ENCODE measurements at places on chromosomes 7 and 10.
A peak's percentile ranks its signal among the peaks of the same experiment; 100 is the strongest.

- DNase-seq, result no peak
Observed at GRCh38 chr10:11719496-11720259, 22.5 kb upstream of the ECHDC3 start.

DNA sequence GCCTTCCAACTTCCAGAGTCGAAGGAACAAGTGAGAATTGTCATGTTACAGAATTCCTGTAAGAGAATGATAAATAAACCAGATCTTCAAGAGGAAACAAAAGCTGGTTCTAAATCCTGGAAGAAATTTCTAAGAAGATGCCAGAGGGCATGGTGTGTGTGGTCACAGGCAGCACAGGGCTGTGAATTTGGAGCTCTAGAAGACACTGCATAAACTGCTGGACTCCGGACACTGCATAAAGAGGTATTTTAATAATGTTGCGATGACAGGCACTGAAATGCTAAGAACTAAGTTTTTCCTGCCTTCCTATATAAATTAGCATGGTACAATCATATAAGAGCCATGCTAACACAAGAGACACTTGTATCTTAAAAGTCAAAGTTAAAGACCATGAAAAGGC, 86.0 kb downstream of the LARP4B start:
- no peak for DNase-seq

DNA sequence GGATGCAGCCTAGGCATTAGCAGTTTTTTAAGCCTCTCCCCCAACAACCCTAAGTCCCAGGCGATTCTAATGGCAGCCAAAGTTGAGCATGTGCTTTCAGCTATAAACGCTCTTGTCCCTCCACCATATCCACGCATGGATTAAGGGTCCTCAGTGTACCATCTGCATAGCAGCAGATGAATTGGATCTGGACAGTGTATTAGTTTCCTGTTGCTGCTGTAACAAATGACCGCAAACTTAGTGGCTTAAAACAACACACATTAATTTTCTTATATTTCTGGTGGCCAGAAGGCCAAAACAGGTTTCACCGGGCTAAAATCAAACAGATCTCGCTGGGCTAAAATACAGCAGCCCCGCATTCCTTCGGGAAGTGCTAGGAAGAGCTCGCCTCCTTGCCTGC, 13.1 kb downstream of the TSPAN33 start:
- DNase-seq, result no peak

GRCh38 chr7:151694828-151695580, 175.3 kb upstream of the RHEB start:
- DNase-seq, result no peak

DNA sequence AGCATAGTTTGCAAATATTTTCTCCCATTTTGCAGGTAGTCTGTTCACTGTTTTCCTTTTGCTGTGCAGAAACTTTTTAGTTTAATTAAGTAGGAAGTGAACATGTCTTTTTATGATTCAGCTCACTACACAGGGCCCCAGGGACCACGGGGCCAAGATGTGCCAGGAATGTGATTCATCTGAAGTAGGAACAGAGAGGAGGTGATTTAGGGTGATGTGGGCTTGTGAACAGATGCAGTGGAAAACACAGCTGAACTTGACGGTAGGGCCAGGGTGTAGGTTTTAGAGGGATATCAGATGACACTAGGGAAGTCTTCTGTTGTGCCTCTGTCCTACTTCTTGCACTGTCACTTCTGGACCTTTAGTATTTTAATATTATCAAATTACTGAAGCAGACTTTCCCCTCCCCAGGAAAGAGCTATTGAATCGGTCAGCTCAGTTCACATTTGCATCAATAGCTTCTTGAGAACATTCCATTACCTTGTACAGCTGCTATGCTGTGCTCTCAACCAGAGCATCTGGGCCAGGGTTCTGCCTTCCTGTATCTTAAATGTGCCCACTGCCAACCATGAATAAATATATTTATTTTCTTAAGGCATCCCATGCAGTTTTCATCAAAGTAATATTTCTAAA, 96.9 kb downstream of the OSBPL3 start:
- DNase-seq, result peak; percentile 89

DNA sequence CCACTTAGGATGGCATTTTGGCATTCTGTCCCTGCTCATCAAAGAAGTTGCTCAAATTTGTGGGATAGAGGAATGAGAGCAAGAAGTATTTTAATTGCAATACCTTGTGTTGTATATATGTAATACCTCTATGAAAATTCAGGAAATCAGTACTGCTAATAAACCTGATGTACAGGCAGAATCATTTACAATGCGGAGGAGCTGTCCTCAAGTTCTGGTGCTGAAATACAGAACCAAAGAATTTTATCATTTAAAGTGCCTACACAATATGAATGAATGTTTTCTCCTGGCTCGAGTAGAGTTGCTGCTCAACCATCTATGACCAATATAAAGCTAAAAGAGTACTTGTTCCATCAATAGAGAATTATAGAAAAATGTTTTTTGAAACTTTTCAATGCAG, 305.8 kb downstream of the PLXNA4 start:
- no peak for DNase-seq

- DNase-seq, result no peak
Observed at GRCh38 chr10:101228966-101229265, 347 bp downstream of the LBX1 start.

GRCh38 chr10:11687779-11688447, 54.3 kb upstream of the ECHDC3 start:
- no peak for DNase-seq

GRCh38 chr10:129161150-129161549, 305.9 kb upstream of the MGMT start:
- peak; percentile 3 for DNase-seq

DNA sequence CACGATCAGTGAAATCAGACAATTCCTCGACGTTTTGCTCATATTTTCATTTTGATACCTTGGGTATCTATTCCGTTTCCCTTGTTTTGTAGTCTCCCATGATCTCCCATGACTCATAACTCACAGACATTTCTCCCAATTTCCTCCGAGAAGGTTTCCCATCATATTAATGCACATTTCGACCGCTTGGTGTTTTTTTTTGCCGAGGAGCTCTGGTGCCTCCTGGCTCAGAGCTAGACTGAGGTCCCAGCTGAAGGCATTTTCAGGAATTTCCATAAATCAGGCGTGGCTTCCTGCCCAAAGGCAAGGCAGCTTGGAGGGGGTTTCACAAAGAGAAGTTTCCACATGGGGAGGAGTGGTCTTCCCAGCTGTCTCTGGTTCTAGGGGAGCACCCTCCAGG, 148.2 kb upstream of the TNS3 start:
- DNase-seq, result peak; percentile 8

GRCh38 chr10:112446055-112446854, 459 bp downstream of the ZDHHC6 start:
- no peak for DNase-seq

DNA sequence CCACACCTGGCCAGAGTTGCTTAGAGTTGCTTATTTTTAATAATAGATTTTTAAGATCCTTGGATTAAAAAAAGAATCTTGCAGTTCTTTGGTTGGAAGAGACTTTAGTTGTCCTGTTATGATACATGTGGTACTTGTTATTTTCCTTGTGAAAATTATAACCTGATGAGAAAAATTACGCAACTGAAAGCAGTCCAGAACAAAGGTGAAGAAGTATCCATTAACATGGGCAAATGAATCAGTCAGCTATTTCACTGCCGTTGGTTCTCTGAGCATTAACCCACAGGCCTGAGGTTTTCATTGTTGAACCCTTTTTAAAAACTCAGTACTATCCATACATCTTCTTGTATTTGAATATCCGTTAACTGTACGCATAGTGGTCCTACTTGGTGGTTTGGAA, 68.2 kb downstream of the GALNT11 start:
- DNase-seq, result no peak

- no peak for DNase-seq
Observed at GRCh38 chr7:41608447-41608846, 94.4 kb downstream of the INHBA start.

DNA sequence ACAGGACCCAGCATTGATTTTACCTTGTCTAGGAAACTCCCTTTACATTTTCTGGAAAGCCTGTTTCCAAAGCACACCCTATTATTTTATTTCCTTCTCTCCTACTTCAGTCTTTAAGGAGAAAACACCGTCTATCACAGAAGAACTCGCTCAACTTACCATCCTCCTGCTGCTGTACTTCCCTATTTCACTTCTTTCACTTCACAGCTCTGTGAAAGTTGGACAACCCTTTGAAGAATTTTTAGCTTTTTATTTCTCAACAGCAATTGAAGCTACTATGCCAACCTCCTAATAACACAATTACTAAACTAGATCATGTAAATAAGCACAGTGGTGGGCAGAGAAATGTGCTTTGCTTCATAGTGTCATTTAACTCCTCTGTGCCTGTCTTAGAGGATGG, 166.5 kb downstream of the TFEC start:
- no peak for DNase-seq

GRCh38 chr7:11613292-11613930, 218.6 kb downstream of the THSD7A start:
- no peak for DNase-seq

- no peak for DNase-seq
Observed at GRCh38 chr10:102904346-102904745, 13.7 kb upstream of the CNNM2 start.

- no peak for DNase-seq
Observed at GRCh38 chr7:97346349-97346748, 228.9 kb downstream of the SDHAF3 start.

- DNase-seq, result no peak
Observed at GRCh38 chr10:6270951-6271350, 68.2 kb downstream of the PFKFB3 start.

DNA sequence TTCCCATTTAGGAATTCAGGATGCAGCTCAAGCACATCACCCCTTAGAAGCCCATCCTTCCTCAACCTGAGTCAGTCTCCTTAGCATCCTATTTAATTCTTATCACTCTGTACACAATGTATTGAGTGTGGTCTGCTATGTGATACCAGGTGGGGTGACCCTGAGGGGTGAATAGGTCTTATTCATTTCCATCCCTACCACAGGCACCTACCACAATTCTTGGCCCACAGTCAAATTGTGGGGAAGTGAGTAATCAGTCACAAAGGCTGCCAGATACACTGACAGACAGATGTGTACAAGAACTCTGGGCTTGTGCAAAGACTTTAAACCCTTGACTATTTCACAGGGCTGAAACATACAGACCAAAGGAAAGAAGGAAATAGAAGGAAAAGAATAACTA, 560.5 kb downstream of the PARD3 start:
- DNase-seq, result peak; percentile 33

GRCh38 chr10:5555881-5556280, 31.1 kb downstream of the CALML3 start:
- no peak for DNase-seq

- peak; percentile 49 for DNase-seq
Observed at GRCh38 chr10:35127289-35127891, 744 bp downstream of the CREM start.

DNA sequence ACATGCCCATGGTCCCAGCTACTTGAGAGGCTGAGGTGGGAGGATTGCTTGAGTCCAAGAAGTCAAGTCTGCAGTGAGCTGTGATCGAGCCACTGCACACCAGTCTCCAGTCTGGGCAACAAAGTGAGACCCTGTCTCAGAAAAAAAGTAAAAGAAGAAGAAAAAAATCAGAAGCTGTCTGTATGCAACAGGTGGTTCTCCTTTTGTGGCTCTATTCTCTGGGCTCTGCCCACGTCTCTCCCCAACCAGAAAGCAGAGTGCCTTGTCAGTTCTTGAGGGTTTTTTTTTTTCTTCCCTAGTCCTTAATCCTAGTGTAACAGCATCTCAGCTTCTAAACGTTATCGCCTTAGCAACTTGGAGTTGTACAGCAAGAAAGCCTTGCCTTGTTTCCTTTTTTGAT, 89.5 kb downstream of the PRKCQ start:
- DNase-seq, result no peak

All from stromal cell of bone marrow (primary cell).